ENCODE measurements at places on chromosomes 13 and 19.

- no peak for DNase-seq
Observed at GRCh38 chr13:29800687-29801086, 49.7 kb downstream of the UBL3 start.

- no peak for DNase-seq
Observed at GRCh38 chr13:110662091-110662490, 43.8 kb downstream of the CARS2 start.

- DNase-seq, result no peak
Observed at GRCh38 chr13:41405367-41405766, 52.0 kb upstream of the RGCC start.

DNA sequence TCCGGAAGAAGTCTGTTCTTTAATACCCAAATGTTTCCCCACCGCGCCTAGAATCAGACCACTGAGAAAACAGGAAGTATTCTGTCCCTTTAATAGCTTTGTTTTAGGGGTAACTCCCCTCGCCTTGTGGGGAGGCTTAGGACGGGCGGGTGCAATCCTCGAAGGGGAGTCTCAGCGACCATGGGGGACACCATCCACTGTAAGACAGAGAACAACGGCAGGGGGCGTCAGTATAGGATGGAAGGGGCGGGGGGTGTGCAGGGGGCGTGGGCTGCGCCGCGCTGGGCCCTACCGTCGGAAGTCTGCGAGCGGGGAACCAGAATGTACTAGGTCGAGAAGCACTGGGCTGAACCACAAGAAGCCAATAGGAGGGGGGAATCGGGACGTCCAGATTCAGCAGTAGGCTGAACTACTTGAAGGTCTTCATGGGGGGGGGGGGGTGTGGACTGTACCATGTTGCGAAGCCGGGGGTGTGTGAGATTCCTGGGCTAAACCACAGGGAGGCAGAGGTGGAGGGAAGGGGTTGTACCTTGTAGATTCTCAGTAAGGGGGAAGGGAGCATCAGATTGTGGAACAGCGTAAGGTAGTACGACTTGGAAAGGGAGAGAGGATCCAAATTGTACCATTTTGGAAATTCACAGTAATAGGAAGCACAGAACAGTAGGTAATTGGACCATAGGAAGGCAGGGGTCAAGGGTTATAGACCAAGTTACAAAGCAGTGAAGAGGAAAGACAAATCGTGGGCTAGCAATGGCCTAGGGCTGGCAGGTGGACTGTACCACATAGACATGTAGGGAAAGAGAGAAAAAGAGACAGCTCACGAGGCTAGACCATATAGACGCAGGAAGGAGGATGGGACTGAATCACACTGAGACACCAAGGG, 1.0 kb upstream of the DBP start:
- DNase-seq, result peak; percentile 90
